ENCODE measurements at places on chromosomes 12 and 14.

DNA sequence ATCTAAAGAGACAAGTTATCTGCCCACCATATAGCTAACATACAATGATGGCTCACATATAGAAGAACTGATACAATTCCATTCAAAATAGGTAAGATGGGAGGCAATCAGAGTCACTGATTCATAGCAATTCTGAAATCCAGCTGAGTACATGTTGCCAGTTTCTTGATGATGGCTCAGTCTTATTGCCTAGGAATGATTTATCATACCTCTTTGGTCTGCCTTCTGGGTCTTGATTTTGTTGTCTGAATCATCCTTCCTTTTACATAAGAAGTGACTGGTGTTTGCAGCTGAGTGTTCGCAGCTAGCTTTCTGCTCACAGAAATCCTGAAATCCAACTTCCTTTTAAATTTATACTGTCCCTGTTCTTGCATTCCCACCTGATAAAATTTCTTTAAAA is 463.2 kb upstream of the MGAT4C start:
- no peak for DNase-seq

- no peak for DNase-seq
Measured at GRCh38 chr12:13437541-13437940, 241.0 kb downstream of the EMP1 start.

DNA sequence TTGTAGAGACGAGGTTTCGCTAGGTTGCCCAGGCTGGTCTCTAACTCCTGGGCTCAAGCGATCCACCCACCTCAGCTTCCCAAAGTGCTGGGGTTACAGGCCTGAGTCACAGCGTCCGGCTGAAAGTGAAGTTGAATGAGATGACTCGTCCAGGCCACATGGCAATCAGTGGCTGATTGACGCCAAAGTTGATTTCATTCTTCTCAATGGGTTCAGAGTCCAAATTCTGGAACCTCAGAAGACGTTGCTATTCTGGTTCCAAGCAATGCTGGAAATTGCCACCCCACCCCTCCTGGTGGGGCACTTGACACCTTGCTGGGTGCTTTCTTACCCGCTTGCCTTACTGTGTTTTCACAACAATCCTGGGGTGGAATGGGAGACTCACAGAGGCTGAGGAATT is 14.9 kb downstream of the ABCB9 start:
- no peak for DNase-seq

DNA sequence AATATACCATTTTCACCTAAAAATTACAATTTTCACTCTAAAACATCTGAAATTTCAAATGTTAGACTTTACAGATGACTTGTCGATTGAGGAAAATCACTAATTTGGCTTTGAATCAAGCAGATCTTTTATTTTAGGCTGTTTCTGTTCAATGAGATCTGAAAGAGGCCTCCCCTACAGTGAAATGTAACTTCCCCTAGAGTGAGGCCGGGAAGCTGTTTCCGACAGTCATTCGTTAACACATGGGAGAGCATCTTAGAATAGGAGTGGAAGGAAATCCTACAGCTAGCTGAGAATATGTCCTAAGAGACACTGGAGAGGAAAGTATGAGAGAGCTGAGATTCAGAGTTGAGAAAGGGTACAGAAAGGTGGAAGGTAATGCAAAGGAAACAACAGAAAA is 5.7 kb upstream of the C14orf93 start:
- DNase-seq, result no peak

DNA sequence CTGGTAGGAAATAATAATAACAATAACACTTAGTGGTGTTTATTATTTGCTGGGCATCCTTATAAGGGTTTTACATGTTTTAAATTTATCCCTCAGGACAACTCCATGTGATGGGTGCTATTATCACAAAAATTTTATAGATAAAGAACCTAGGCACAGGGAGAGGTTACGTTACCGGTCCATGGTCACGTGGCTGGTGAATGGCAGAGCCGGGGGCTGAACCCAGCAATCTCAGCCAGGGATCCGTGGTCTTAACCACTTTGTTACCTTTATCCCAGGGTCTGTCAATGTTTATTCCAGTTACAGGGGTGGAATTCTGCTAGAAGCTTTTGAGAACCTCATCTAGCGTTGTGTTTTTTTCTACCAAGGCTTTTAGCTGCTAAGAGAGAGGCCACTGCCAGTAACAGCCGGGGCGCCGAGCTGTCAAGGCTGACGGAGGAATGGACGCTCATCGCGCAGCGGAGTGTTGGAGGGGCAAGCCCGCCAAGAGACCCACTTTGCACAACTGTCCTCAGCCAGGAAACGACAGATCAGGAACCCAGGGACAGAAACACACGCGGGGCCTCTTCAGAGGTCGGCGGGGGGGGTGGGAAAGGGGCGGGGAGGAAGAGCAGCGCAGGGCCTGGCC is 418 bp downstream of the AMN1 start:
- peak; percentile 80 for DNase-seq

DNA sequence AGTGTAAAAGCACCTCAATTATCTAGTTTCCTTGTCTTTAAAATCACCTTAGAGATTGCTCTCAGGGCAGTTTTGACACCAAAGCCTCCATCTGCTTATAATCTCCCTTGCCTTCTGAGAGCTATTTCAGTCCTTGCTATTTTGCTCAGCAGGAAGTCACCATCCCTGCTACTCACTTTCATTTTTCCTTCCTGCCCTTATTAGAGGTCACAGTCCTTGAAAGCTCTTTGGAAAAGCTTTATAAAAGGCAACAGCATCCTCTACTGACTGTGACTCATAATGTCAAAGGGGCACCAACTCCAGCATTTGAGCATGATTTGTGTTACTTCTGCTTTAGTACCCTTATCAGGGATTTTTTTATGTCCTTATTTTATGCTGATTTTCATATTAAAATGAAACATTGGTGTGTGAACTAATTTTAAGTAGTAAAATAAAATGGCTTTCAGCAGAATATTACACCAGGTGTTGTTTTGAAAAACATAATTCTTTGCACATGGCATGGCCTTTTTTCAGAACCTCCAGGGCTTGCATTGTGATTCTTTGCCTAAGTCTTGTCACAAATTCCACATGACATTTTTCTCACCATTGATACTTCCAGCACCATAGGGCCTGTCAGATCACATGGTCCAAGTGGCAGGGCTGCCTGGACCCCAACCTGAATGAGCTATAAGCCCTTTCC is 213.0 kb downstream of the ADAMTS20 start:
- DNase-seq, result peak; percentile 95

DNA sequence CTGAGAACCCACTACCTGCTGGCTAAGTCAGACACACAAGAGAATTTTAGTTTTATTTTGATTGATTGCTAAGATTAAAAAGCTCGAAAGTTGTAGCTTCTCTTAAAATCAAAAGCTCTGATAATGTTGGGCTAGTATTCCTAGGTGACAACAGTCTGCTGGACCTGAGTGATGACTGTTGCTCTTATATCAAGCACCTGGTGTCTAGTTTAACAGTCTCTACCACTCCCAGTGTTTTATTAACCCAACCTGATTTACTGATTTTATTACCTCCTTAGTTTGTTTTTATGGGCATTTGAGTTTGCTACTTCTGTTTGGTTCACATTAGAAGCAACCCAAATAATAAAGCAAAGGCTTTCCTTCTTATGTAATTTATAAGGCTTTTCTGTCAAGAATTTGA is 41.8 kb downstream of the ATP6V1D start:
- DNase-seq, result no peak

- DNase-seq, result no peak
Measured at GRCh38 chr12:25574761-25575160, 21.7 kb upstream of the LMNTD1 start.

DNA sequence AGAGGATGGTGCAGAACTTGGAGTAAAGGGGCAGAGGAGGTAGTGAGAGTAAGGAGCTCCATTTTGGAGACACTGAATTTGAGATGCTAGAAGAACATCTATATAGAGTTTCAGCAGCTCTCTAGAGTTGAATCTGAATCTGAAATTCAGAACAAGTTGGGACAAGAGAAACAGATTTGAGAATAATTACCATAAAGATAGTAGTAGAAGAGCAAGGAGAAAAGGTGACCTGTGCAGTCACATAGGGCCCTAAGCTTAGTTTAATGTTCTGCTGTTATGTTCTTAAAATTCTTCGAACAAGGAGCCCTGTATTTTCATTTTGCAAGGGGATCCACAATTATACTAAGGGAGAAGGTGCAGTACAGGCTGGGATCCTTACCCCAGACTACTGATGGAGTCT is 7.4 kb downstream of the REM2 start:
- no peak for DNase-seq

- no peak for DNase-seq
Measured at GRCh38 chr14:103695296-103696069, 19.8 kb downstream of the XRCC3 start.

GRCh38 chr14:20618271-20618749 is 23.2 kb downstream of the OR6S1 start:
- DNase-seq, result peak; percentile 74
